ENCODE measurements at places on chromosomes 12 and 14.

GRCh38 chr12:46825591-46826414, at the start of gene SLC38A4:
Gene SLC38A4 (minus strand): TSS chr12:46825997. CDS start chr12:46793071, 32,926 bp downstream.
- DNase-seq = no peak

DNA sequence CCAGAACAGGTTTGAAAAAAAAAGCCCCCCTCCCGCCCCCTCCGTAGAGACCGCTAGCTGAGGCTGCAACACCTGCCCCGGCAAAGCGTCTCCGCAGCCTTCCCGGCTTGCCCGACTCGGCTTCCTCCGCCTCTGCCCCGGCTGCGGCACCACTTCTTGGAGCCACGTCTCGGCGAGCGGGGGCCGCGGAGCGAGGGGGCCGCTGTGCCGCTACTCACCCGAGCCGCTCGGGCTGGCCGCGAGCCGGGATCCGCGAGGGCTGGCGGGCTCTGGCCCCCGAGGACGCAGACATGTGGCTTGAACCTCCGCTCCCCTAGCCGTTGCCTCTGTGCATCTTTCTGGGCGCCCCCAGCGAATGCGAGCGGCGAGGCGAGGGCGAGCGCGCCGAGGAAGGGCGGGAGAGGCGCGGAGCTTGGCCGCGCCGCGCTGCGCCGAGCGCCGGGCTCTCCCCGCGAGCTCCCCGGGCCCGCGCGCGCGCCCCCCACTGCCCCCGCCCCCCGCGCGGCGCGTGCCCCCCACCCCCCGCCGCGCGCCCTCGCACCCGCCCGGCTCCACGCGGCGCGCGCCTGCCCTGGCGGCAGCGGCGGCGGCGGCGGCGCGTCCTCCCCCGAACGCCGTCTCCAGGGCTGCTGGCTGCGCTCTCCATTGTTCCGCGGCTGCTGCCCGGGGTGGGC, 249.5 kb downstream of the APAF1 start:
- DNase-seq = no peak

GRCh38 chr14:97458661-97459579, 661.7 kb downstream of the VRK1 start:
- DNase-seq = no peak

- DNase-seq = peak; percentile 44
These were observed 105.2 kb upstream of the RPH3A start for GRCh38 chr12:112686373-112686772.

DNA sequence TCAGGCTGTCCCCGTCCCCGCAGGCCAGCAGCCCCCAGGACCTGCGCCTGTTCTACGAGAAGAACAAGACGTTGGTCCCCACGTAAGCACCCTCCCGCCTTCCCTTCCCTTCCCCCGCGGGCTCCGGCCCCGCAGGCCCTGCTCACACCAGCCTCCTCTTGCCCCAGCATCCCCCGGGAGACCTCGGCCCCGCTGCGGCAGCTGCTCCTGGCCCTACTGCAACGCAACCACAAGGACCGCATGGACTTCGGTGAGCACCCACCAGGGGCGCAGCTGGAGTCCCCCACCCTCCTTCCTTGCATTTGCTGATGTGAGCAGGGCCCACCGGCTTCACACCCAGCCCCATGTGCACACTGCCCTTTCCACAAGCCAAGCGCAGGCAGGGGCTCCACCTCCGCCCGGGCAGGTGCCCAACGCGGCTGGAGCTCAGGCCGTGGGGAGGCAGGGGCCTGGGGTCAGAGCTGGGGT, 15.4 kb downstream of the ULK1 start:
- DNase-seq = no peak

DNA sequence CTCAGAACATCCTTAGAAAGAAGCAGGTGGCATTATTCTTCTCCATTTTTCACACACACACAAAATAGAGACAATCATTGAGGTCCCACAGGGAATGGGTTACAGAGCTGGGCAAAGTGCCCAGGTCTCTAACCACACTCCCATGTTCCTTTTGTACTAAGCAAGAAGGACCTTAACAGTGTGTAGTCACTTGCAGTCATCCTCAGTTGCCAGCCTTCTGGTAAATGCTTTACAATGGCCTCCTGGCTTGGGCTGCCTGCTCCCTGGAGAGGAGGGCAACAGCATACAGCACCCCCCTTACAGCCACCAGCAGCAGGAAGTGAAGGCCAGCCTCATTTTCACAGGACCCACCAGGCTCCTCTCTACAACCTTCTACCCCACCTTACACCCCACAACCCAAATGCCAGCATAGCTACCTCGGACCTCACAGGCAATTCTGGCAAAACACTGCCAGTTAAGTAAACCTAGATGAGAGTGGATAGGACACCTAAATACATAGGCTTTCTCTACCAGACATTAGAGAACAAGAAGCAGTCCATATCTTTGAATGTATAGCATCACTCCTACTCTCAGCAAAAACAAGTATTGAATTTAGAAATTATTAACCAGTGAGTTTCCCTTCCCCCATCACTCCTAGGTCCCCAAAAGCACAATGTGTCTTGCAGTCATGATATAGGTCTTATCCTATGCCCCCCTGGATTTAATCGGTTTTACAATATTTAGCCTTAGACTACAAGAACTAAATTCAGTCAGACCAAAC, 88.1 kb downstream of the PPP2R5E start:
- DNase-seq = no peak

- DNase-seq = no peak
These were observed 205.1 kb upstream of the GZMB start for GRCh38 chr14:24838945-24839616.

DNA sequence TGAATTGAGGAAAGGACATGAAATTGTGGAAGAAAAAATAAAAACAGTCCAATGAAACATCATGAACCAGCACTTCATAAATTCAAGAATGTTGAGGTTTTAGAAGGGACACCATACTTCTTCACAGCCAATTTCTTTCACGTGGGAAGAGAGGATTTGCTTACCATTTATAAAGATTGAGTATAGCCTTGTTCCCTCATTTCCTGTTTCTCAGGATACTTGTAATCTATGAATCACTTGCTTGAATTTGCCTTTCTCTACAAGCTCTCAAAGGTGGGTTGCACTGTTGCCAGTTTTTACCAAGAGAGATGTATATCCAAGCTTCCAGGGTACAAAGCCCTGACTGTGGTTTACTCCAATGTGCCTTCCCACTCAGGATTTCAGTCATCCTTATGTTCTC, 116.1 kb downstream of the DUSP6 start:
- DNase-seq = peak; percentile 29

GRCh38 chr12:101927036-101927435, 49.7 kb downstream of the DRAM1 start:
- no peak for DNase-seq

DNA sequence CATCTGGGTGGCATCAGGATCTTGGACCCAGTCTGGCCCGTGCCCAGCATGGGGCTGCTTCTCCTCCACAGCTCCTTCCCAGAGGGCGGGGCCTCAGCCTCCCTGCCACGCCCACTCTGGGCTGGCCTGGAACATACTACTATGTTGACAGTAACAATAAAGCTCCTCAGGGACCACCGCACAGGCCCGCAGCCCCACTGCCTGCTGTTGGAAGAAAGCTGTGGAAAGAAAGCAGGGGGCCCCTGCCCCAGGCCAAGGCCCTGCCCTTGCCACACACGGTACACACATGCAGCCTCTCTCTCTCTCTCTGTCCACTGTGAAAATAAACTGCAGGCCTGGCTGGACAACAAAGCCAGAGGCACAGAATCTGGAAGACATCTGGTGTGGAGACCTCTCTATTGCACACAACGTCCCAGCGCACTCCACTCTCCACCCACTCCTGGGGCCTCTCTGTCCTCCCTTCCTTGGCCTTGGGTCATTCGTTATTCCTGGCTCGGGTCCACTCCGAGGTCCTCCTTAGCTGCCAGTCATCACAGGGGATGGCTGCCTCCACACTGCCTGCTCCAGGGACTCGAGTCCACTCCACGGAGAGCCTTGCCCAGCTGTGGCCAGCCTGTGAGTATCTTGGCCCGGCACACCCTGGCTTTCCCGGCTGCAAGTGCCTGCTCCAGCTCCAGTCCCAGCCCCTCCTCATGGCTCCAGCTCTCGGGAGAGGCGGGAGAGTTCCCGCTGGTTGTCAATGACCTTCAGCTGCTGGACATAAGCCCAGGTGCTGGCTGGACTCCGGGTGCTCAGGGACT, 11.8 kb upstream of the ENDOU start:
- no peak for DNase-seq

DNA sequence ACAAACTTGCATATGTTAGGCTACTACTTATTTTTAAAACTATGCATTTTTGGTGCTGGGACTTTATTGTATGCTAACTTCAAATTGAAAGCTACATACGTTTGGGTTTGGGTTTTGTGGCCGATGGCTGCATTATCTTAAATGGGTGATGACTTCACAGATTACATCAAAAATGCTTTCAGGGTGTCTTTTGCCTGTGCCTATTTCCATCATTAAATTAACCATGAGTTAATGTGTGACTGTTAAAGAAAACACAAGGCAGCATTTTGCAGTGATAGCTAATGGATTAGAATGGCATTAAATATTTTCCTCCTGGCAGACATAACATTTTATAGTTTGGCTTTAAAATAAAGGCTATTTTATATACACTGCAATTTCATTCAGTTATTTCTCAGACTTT, 352.3 kb downstream of the EGLN3 start:
- no peak for DNase-seq

DNA sequence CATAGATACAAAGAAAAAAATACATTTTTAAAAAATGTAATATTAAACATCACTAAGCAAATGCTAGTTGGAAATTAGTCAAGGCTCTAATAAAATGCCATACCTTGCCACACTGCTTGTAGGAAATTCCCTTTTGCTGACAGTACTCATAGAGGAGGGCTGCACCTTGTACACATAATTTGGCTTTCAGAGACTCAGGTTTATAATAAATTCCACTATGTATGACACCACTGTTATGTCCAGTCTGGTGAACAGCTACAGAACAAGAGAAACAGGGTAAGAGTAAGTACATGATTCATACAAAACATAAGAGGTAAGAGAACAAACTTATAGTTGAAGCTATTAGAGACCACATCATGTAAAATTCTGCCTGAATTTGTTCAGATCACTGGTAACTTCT, 10.1 kb downstream of the L2HGDH start:
- no peak for DNase-seq

- DNase-seq = no peak
These were observed 8.5 kb upstream of the AMIGO2 start for GRCh38 chr12:47088021-47088944.

DNA sequence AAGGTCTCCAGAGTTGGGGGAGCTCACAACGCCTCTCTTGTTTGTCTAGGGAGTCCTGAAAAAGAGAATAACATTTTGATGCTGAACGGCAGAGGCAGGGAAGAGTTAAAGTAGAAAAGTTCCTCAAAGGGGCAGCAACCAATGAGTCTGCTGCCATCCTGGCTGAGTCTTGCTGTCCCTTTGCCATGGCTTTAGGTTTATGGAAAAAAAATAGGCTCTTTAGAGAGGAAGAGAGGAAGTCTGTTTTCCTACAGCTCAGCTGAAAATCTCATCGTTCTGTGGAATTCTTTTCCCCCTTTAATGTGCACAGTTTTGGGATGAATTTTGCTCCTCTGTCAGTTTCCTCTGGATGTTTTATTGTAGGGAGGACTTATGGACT, 314.8 kb upstream of the TBX3 start:
- no peak for DNase-seq
